ENCODE measurements at places on chromosomes 13 and 19. TPM values are rescaled to one million over a fixed set of nuclear protein-coding genes. Genes with fewer than 3 reads are reported as not detected.

DNA sequence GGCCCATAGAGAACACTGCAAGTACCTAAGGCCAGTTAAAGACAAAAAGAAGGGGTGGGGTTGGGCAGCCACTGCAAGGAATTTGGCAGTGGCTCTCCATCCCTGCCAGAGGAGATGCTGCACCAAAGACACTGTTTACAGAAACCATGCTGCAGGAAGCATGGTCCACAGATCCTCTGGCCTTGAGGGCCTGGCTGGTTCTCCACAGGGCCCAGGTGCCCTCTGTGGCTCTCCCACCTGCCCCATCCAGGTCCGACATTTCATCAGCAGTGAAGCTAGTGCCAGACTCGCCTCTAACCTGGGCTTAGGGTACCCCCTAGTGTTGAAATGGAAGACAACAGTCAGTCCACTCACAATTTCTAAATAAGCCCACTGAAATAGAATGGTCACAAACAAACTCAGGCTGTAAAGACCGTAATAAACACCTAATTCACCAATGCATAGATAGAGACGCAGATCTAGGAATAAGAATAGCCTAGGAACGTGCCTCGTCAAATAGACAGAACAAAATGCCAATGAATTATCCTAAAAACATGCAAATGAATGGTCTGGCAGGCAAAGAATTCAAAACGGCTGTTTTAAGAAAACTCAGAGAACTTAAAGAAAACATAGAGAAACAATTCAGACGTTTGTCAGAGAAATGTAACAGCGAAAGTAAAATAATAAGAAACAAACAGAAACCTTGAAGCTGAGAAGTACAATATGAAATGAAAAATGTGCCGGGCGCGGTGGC is 23.3 kb downstream of the LYPD4 start:
- peak; percentile 40 for DNase-seq

The UTP14C gene
- total RNA-seq: 15.7 TPM

GRCh38 chr13:98886587-98887230 is 91.2 kb downstream of the DOCK9 start:
- no peak for DNase-seq

DNA sequence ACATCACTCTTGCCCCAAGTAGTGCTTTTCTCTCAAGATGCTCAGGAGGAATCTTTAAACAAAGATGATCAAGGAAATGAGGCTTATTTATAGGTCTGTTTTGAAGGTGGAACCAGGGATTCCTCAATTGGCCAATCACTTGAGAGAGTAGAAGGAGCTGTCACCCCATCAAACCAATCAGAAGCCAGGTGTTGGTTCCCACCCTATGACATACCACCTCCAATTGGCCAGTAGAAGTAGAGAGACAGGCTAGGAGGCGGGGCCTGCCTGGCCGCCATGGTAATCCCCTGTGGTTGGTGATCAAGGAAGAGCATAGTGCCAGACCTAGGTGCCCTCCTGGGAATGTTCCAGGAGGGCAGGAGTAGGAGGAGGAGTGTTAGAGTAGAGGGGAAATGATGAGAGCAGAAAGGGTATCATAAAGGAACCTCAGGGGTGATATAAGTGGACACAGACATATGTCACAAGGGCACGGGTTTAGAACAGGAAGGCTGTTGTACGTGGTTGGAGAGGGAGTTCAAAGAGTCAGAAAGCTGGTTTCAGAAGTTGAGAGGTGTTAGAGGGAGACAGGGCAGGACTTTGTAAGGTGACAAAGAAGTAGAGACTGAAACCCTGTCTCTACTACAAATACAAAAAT is 10.5 kb downstream of the PMIS2 start:
- no peak for DNase-seq

GRCh38 chr13:29952245-29952644 is 101.8 kb upstream of the UBL3 start:
- no peak for DNase-seq
